ENCODE measurements at places on chromosomes 11 and 22.

GRCh38 chr11:44532809-44533208 is 32.7 kb upstream of the CD82 start:
- no peak for DNase-seq

- DNase-seq = no peak
Measured at GRCh38 chr11:65919573-65920371, 546 bp downstream of the DRAP1 start.

- no peak for DNase-seq
Measured at GRCh38 chr11:103035791-103036434, 56.0 kb downstream of the DCUN1D5 start.

DNA sequence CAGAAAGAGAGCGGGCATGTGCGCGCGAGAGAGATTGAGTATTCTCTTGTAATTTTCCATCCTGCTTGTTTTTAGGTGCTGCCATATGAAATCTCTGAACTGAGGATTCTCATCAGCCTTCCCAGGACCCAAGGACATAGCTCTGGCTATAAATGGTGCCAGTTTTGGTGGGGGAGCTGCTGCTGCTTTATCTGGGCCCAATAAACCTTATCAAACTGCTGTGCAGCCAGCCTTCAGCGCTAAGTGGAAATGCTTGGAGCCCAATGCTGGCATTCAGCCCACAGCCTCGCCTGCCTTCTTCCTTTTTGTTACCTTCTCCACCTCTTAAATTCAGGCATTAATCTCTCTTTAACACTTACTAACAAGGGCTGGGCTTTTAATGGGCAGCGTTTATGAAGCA is 2.4 kb upstream of the ZBTB16 start:
- no peak for DNase-seq

- no peak for DNase-seq
Measured at GRCh38 chr11:10366568-10367331, 61.9 kb downstream of the ADM start.

- no peak for DNase-seq
Measured at GRCh38 chr11:17019232-17019631, 5.0 kb upstream of the PLEKHA7 start.

DNA sequence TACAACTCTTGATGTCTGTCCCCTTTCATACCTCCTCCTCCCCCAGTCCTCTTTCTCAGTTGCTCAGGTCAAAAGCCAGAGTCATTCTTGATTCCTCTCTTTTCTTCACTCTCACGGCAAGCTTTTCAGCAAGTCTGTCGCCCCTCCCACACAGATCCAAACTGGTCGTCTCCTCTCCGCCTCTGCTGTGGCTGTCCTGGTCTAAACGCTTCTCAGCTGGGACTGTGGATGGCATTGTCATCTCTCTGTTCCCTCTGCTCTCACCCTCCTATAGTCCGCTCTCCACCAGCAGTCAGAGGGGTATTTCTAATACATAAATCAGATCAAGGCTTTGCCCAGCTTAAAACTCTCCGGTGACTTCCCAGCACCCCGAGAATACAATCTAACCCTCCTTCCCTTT is 46.8 kb upstream of the SPATA19 start:
- DNase-seq = no peak

DNA sequence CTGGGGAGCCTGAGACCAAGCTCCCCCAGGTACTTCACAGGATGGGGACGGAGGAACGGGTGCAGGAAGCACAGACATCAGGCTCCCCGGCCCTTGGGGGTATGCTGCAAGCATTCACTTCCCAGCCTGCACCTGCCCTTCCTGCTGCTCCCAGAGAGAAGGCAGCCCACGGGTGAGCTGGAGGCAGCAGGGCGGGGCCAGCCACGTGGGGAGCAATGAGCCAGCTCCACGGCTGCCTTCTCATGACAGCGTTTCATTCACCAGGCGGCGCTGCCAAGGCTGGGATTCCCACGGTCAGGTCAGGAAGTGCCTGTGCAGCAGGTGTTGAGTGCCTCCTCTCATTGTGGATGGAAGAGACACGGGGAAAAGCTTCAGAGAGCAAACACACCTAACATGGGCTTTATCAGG is 14.5 kb upstream of the PHLDA2 start:
- DNase-seq = no peak

DNA sequence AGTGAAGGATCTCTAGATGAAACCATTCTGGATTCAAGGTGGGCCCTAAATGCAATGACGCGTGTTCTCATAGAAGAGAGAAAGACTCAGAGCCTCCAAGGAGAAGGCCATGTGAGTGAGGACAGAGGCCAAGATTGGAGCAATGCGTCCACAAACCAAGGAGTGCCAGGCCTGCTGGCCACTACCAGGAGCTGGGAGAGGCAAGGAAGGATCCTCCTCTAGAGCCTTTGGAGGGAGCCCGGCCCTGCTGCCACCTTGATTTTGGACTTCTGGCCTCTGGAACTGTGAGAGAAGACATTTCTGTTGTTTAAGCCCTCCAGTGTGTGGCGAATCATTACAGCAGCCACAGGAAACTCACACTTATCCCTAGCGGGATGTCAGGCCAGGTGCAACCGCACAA is 52.7 kb upstream of the SHANK2 start:
- no peak for DNase-seq

- no peak for DNase-seq
Measured at GRCh38 chr11:130465263-130465662, 16.8 kb downstream of the ADAMTS15 start.

- no peak for DNase-seq
Measured at GRCh38 chr11:18371279-18371678, 23.1 kb upstream of the LDHA start.

GRCh38 chr11:100932474-100933100 is 197.0 kb downstream of the PGR start:
- DNase-seq = no peak

- no peak for DNase-seq
Measured at GRCh38 chr22:28247136-28247535, 328.1 kb upstream of the PITPNB start.

DNA sequence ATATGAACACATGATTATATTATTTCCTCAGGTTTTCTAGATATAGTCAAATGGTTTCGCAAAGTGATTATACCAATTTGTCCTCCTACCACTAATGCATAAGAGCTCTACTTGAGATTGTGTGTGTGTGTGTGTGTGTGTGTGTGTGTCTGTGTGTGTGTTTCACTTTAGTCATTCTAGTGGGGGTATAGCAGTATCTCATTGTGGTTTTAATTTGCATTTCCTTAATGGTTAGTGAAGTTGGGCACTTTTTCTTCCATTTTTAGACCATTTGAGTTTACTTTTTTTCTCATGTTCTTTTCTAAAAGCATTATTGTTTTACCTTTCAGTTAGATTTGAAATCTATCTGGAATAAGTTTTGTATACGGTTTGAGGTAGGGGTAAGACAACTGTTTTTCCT is 12.9 kb downstream of the CAPN5 start:
- DNase-seq = no peak

- DNase-seq = no peak
Measured at GRCh38 chr11:86063536-86063935, 5.3 kb downstream of the PICALM start.

GRCh38 chr11:10550503-10551289 is 9.7 kb upstream of the RNF141 start:
- no peak for DNase-seq

DNA sequence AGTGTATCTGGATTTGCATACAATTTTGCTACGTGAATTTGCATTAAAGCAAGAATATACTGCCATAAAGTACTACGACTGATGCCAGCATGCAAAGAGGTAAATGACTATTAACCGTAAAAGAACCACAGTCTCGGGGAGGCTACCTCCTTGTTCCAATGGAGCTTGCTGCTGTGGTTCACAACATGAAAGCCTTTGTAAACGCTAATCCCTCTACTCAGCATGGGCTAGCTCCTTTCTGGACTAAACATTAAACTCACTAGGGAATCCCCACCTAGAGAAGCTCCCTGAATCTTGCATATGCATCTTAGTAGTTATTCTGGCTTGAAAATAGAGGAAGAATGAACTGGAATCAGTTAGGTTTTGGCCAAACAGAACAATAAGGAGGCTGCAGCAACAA is 60.5 kb upstream of the ARHGAP32 start:
- DNase-seq = no peak

DNA sequence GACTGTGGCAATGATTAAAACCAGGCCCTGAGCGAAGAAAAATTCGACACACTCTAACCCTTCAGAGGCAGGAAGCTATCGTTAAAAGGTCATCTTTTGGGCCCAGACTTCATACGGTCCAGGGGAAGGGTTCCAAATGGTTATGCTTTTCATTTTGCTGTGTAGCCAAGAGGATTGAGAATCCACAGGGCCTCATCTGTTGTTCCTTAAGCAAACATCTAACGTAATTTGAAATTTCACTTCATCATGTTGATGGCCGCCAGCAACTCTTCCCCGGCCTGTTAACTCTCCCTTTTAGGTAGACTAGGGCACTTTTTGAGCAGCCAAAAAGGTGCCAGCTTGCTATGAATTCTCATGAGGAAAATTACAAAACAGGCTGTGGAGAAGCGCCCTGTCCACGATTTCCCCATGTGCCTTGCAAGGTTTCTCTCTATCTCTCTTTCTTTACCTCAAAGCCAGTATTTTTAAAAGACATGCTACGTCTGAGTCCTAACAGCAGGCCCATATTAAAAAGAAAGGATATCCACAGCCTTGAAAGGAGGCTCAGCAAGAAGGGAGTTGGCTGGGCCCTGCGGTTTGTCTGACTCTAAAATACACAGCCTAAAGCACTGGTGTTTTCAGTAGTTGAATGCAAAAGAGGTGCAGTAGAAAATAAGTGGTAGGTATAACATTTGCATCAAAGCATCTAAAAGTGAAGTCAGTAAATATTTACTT is 356.3 kb upstream of the NARS2 start:
- DNase-seq = no peak

DNA sequence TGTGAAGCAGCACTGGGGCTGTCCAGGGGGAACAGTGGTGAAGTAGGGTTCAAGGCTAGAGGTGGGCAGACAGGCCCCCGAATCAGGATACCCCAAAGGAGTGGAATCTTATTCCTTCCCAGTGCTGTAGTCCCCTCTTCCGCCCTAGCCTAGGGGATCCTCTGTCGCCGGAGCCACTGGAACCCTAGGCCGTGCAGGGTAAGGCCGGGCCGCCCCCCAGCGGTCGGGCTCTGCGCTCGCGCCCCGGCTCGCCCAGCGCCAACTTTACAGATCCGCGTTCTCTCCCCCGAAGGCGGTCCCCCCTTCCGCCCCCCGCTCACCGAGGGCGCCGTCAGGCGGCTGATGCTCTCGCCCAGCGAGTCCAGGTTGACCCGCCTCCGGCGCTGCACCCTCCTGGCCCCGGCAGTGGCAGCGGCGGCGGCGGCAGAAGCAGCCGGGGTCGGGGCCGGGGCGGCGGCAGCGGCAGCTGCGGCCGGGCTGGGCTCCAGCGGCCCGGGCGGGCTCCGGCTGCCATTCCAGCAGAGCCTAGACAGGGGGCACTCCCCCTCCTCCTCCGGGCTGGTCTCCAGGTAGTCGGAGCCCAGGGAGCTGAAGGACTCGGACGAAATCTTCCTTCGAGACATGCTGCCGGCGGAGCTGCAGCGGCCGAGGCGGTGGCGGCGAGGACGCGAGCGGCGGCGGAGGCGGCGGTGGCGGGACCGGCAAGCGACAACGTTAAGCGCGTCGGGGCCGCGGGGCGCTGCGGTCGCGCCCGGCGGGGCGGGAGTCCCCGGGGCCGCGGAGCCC is 650 bp downstream of the GUCY1A2 start:
- DNase-seq = peak; percentile 73

DNA sequence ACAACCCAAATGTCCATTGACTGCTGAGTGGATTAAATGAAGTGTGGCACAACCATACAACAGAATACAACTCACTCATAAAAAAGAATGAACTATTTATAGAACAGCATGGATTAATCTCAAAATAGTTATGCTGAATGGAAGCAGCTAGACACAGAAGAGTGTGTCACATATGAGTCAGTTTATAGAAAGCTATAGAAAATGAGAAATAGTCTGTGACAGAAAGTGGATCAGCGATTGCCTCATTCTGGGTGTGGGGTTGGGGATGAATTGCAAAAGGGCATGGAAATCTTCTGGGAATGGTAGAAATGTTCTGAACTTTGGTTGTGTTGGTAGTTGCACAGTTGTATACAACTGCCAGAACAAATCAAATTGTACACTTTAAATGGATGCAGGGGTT is 37.4 kb downstream of the PRR5L start:
- no peak for DNase-seq

DNA sequence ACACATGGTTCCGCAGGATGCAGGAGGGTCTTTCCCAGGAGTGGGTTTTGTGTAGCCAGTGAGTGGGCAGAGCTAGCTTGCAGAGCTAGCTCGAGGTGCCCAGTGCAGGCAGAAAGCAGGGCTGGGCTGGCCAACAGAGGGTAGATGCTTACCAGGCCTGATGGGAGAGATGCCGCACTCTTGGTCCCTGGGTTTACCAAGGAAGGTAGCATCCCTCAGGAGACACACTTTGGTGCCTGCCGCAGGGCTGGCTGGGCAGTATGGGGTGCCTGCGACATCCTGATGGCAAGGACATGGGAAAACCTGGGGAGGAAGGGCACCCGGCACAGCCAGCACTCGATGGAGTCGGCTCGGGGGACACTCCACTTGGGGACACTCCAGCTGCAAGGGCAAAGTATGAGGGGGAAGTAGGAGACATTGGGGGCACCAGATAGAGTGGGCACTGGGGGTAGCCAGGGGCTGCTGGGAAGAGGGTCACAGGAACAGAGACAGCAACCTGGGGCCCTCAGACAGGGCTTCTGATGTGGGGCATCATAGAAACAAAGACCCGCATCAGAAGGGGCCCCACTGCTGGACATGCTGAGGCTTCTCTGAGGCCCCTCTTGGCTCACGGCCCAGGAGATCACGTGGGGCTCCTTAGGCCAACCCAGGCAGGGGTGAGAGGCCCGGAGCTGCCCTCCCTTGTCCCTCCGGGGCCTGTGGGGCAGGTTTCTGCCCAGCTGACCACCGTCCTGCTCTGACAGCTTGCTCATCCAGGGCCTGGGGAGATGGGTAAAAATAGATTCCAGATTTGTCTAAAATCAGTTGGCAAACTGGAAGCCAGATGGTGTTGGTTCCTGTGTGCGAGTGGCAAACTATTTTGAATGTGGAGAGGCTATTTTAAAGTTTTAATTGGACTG is 89.8 kb downstream of the MORC2 start:
- no peak for DNase-seq

GRCh38 chr11:124954590-124954955 is 571 bp downstream of the CCDC15 start:
- no peak for DNase-seq

GRCh38 chr11:11978098-11978637 is 30.3 kb downstream of the DKK3 start:
- no peak for DNase-seq

GRCh38 chr11:33724644-33725035 is 11.6 kb downstream of the CD59 start:
- DNase-seq = no peak

DNA sequence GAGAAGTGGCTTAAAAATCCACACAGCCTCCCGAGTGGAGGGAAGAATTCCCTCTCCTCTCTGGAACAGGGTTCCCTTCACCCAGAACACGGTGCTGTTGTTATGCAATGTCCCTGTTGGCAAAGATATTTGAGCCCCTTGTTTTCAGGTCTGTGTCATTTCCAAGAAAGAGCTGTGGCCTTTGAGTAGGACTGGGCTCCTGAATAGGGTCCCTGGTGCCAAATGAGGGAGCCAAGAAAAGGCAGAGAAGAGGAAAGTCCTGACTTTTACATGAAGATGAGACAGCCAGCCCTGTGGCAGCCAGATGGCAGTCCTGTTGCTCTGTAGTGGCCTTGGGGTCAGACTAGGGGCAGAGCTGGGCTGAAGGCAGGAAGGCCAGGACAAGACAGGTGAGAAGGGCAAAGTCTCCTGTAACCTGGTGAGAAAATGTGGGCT is 51.2 kb upstream of the ELF5 start:
- DNase-seq = peak; percentile 51
